ENCODE measurements at places on chromosomes 5 and 9.

GRCh38 chr5:146193285-146193684, 10.1 kb upstream of the RBM27 start:
- DNase-seq = no peak

GRCh38 chr5:91244380-91245073, 138.6 kb downstream of the ARRDC3 start:
- DNase-seq = no peak

- no peak for DNase-seq
Observed at GRCh38 chr9:100869326-100869725, 159.2 kb upstream of the PLPPR1 start.

DNA sequence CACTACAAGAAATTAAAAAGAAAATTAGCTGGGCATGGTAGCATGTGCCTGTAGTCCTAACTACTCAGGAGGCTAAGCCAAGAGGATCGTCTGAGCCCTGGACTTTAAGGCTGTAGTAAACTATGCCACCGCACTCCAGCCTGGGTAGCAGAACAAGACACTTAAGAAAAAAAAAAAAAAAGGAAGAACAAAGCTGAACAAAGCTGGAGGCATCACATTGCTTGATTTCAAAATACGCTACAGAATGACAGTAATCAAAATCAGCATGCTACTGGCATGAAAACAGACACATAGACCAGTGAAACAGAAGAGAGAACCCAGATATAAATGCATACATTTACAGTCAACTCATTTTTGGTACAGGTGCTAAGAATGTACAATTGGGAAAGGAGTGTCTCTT, 14.5 kb upstream of the OTULIN start:
- no peak for DNase-seq

DNA sequence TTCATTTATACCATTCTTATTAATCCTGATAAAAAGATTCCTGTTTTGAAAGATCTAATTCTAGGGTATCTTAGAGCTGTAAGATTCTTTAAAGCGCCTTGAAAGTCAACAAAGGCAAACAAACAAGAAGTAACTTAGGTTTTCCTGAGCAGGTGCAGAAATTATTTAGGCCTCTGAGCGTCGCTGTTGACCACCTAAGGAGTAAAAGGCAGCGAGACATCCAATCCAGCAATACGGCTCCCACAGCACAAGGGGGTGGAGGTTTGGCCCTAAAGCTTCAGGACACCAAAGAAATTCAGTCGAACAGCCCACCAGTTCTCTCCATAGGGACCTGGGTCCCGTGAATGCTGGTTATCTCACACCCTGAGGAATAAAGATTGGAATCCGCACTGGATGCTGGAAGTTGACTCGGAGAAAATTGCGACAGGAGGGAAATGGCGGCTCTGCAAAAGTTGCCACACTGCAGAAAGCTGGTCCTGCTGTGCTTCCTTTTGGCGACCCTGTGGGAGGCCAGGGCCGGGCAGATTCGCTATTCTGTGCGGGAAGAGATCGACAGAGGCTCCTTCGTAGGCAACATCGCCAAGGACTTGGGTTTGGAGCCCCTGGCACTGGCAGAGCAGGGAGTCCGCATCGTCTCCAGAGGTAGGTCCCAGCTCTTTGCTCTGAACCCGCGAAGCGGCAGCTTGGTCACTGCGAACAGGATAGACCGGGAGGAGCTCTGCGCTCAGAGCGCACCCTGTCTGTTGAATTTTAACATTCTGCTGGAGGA, at the start of gene PCDHGA2:
Gene PCDHGA2, plus strand, starts transcription at position 223 of the 769 bp plus-strand sequence.
- DNase-seq = no peak

DNA sequence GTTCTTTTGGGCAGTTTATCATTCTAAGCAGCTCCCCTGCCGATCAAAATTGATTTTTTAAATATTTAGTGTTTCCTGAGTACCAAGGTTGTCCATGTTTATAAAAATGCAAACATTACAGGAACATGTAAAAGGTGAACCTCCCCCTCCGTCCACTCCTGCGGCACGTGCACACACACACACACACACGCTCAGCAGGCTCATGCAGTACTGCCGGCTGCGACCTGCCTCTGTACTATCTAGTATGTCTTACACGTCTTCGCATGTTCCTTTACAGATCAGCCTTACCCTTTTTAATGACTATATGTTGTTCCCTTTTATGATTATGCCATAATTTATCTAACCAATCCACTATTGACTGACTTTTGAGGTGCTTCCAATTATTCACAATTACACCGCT, 121.8 kb upstream of the LMX1B start:
- DNase-seq = no peak

DNA sequence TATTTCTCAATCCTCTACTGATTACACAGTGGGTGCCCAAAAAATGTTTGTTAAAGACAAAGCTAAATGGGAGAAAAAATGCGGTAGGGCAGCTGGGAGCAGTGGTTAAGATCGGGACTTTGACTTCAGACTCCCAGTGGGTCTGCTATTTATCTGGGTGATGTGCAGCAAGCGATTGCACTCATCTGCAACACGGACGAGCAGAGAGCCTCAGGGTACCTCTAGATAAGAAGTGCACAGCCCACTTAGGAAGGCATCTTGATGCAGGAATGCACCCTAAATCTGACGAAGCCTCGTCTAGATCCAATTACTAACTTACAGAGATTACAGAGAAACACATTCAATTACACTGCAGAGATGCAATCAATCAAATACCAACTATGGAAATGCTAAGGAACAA, 4.0 kb downstream of the MAPK9 start:
- DNase-seq = no peak

GRCh38 chr5:112848116-112848811, 12.8 kb upstream of the SRP19 start:
- DNase-seq = peak; percentile 7

DNA sequence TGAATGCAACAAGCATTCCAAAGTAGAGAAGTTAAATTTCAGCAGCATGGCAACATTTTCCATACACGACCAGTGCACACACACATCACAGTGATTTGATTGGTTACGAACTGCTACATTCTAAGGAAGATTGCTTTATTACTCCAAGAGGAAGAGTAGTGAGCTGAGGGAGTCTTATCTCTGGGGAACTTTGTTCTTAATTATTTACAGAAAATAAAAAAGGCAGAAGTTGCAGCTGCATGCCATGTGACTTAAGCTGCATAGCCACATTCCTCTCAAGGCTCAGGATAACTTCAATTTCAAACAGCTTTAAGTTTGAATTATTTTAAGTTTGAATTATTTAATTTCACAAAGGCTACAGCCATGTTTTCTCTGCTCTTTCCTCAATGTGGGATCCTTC, 71.6 kb upstream of the HSPB3 start:
- no peak for DNase-seq

DNA sequence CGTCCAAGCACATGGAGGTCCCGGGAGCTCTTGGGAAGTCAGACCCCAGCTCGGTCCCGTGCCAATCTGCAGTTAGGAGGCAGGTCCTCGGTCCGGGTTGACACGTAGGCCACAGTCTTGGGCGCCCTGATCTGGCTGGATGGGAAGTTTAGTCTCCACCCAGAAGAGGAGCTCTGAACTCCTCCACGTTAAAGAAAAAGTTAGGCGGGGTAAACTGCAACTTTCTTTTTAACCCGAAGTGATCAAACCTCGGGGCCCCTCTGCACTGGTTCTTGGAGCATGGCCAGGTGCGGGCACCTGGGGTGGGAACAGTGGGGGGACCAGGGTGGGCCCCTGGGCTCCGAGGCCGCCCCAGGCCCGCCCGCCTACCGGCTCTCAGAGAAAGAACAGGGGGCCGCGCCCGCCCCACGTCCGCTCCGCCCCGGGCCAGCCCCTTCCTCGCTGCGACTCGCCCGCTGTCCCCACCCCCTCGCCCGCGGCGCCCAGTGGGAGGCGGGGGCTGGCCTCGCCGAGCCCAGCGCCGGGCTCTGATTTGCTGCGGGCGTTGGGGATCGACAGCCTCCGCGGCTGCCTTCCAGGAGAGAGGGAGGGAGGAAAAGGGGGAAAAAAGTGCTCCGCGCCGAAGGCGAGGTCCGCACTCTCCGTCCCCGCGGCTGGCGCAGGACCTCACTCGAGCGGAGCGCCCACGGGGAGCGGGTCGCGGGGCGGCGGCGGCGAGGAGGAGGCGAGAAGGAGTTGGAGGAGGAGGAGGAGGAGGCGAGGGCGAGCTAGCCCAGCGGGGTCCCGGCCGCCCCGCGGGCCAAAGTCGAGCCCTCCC, at the start of gene COL5A1:
Gene COL5A1, plus strand, starts transcription at position 631 of the 817 bp plus-strand sequence. CDS start 385 bp downstream, outside the sequence.
- DNase-seq = peak; percentile 27

DNA sequence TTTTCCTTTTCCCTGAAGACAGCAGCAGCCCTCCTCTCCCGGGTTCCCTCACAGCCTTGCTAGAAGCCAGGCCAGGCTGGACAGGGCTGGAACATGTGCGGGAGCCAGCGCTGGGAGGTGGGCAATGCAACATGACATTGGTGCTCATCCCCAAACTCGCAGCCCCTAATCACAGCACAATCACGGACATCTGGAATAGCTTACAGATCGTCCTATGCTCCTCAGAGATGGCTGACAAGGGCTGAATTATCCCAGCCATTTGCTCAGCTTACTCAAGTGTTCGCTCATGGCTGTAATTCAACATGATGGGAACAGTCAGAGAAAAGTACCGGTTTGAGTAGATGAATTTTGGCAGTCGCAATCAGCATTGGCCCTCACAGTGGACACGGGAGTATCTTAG, 49.8 kb downstream of the FSTL4 start:
- DNase-seq = no peak

DNA sequence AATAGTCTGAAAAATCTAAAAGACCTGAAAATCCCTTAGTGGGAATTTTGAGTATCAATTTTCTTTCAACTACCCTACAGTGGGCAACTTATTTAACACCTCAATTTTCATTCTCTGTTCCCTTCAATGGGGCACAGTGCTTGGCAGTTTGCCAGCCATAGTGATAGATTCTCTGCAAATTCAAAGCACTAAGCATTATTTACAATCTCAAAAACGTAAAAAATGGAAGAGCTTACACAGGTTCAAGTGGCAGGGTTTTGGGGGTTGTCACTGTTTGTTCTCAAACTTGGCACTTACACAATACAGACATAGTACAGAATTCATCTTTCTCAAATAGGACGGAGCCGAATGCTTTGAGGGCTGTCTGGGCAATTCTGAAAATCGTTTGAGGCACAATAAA, 515.0 kb downstream of the EFNA5 start:
- no peak for DNase-seq

DNA sequence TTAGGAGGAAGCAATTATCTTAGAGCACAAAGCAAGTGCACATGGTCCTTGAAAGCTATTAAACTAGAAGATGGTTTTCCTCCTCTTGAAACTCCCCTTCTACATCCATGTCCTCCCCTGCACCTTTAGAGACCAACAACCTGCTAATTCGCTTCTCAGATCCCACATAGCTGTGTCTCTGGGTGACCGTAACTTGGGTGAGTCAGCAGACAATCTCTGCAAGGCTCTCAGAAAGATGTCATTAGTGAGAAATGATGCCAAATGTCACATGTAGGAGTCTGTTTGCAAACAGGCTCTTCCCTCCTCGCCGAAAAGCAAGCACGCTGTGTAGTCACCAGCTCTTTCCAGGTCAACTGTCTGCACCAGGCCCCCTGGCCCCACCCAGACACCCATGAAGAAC, 291.8 kb downstream of the SLIT3 start:
- DNase-seq = no peak

GRCh38 chr9:26234865-26235264, 556.6 kb upstream of the TUSC1 start:
- no peak for DNase-seq

- DNase-seq = no peak
Observed at GRCh38 chr9:136900988-136901515, 14.7 kb downstream of the TRAF2 start.

DNA sequence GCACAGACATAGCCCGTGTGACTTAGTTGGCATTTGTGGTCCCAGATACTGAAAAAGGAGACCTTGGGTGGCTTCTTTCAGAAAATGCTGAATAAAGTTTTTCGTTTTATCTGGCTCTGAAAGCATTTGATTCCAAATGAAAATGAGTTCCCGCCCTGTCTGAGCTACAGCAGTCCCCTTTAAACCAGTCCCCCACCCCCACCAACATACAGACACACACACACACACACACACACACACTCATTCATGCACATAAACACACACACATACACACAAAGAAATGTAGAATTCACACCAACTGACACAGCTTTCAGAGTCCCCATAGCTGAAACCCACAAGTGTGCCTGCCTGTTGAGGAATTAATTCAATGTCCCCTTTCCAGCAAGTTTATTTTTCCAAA, 97.0 kb upstream of the SMARCA2 start:
- no peak for DNase-seq

GRCh38 chr9:96067600-96067999, 192.1 kb downstream of the ERCC6L2 start:
- no peak for DNase-seq

GRCh38 chr5:154580422-154580821, 102.4 kb upstream of the HAND1 start:
- DNase-seq = no peak

GRCh38 chr5:79227484-79228025, 8.4 kb upstream of the JMY start:
- DNase-seq = no peak

DNA sequence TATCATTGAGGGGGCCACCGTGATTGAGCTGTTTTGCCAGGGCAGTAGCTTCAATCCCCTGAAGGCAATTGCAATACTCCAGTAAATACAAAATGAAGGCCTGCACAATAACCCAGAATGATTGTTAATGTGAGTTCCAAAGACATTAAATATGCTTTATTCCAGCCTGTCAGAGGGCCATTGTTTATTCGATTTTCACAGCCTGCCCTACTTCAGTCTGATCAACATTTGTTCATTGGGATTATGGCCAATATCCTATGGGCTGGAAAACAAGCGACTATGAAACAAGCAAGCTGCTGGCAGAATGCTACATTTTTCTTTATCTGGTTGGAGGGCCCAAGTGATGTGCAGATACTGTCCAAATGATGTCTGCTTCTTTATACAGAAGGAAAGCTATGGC, 543.1 kb downstream of the TLE1 start:
- no peak for DNase-seq

DNA sequence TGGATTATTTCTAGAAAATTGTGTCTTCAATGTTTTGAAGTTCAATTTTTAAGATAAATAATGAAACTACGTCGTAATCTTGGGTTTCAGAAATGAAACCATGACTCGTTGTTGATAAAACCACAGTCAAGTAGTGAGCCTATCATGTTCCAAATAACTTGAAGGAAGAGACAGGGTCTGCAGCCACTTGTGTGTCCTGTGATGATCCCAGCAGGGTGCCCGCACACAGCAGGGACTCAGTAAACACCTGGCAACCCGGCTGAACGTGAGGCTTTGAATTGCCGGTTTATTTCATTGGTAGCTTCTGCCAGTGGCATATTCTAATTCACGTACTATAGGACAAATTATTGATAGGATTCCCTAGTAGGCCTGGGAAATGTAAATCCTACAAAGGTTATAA, 679.6 kb downstream of the IRX1 start:
- DNase-seq = no peak

- DNase-seq = no peak
Observed at GRCh38 chr5:78824831-78825281, 160.3 kb downstream of the ARSB start.

DNA sequence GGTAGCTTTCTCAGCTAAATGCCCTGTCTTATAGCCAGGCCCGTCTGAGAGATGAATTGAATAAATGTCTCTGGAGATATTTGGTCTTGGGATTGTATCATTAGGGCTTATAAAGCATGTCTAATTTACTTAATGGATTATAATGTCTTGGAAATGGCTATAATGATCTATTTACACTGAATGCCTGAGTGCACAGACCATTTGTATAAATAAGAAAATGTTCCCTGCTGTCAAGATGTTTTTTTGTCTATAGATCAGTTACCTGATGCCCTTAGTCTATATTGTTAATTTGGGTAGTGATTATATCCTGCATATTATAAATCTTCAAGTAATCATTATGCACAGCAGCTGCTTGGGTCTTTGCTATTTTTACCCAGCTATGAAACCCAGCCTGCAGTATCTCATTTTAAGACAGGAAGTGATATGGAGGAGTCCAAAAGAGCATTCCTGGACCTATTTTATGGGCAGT, 112.9 kb upstream of the ACTBL2 start:
- DNase-seq = no peak

Data from activated T-cell treated with anti-CD3 and anti-CD28 coated beads for 4 hours (primary cell).